Stimulated activated CD4-positive, alpha-beta T cell treated with anti-CD3 and anti-CD28 coated beads, TNF-alpha, amount 100 ng/mL, for 48 hours (primary cell): ENCODE measurements at places on chromosomes 7 and 10.

DNA sequence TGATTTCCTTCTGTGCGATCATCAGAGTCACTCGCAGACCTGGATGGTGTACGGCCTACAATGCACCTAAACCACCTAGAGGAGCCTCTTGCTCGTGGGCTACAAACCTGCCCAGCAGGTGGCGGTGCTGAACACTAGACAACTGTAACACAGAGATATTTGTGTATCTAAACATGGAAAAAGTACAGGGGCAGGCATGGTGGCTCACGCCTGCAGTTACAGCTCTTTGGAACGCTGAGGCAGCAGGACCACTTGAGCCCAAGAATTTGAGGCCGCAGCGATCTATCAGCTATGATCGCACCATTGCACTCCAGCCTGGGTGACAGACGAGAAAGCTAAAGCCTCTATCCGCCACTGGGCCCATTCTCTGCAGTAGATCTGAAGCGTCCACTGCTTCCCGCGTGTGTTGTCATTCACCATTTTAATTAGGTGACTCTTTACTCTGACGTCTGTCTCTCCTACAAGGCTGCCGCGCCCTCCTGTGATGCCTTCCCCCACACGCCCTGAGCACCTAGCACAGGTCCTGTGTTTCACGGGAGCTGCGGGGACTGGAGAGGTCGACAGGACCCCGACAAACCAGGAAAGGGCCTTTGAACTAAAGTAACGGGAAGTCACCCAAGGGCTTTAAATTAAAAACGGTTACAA is 774 bp downstream of the TUBGCP2 start:
- peak; percentile 70 for DNase-seq

DNA sequence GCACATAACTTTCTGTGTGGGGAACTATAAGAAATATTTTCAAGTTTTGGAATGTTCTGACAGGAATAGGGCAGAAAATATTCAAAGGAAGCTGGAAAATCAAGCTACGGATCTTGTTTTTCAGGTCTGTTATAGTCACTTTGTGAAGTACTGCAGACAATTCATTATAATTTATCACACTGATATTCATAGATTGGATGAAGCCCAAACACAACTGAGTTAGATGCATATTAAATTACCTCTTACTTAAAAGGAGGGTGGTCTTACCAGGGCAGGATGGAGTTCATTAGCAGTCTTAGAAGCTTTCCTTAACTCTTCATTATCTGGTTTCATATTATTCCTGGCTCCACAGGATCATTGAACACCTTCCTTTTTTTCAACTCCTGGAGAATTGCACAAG is 242.3 kb downstream of the DYNC1I1 start:
- no peak for DNase-seq

- DNase-seq: no peak
These were observed 3.8 kb downstream of the AGAP3 start for GRCh38 chr7:151089893-151090730.

- DNase-seq: no peak
These were observed 412.2 kb upstream of the SORCS1 start for GRCh38 chr10:107576746-107577145.

GRCh38 chr7:135447748-135448147 is 62.2 kb downstream of the CNOT4 start:
- no peak for DNase-seq

GRCh38 chr7:74619235-74619860 is 38.2 kb upstream of the GTF2I start:
- DNase-seq: no peak

DNA sequence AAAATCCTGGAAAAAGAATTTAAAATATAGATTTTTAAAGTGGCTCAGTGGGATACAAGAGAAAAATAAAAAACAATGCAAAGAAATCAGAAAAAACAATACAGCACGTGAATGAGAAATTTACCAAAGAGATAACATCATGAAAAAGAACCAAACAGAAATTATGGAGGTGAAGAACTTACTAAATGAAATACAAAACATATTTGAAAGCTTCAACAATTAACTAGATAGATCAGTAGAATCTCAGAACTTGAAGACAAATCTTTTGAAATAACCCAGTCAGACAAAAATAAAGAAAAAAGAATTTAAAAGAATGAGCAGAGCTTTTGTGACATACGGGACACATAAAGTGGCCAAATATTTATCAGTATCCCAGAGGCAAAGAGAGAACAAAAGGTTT is 71.2 kb upstream of the DIP2C start:
- no peak for DNase-seq

- DNase-seq: no peak
These were observed 67.2 kb downstream of the THNSL1 start for GRCh38 chr10:25083546-25084111.

GRCh38 chr7:46972205-46972604 is 609.7 kb downstream of the TNS3 start:
- DNase-seq: no peak

- no peak for DNase-seq
These were observed 43.1 kb upstream of the GPAM start for GRCh38 chr10:112226439-112227248.

GRCh38 chr10:59563531-59563930 is 146.1 kb downstream of the SLC16A9 start:
- no peak for DNase-seq

DNA sequence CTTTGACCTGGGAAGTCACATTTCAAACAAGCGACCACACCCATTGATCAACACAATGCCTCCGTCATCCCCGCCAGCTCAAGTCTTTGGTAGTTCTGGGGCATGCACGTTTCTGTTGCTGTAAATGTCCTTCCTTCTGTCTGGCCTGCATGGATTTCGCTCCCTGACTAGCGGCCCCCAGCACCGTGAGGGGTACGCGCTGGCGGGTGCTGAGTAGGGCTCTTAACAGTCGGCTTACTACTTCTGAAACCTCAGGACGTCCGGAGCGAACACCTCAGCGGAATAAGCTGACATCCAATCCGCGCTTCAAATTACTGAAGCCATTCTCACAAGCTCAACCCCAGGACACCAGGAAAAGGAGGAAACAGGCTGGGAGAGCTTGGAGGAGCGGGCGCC is 505 bp downstream of the NUDCD3 start:
- no peak for DNase-seq

DNA sequence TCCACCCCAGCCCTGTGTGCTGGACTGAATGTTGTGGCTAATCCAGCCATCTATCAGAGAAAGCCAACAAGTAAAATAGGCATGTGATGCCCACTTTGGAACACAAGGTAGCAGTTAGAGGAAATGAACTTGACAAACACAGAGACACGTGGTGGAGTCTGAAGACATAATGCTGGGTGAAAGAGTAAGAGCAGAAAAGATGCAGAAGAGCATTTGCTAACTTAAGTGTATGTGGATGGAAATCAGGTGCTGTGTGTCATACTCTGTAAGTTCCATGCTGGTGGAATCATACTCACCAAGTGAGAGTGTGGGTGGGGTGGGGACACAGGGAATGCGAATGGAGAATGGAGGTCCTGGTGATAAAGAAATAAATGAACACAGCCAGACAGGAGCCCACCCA is 22.8 kb downstream of the WDFY4 start:
- DNase-seq: no peak
